Right ventricle myocardium inferior (tissue), 1 donor: ENCODE measurements at places on chromosomes 2 and 18. TPM values are rescaled to one million over a fixed set of nuclear protein-coding genes. Genes with fewer than 3 reads are reported as not detected.

UGT1A3 gene
- not detected for total RNA-seq

RAX gene
- not detected for total RNA-seq

MATN3 gene
- total RNA-seq = 0.19 TPM

CAPN14 gene
- 0.35 TPM for total RNA-seq

CRYGC gene
- not detected for total RNA-seq

RNASEH1 gene
- total RNA-seq = 20.9 TPM

GPR45 gene
- total RNA-seq = not detected

OLA1 gene
- 75.5 TPM for total RNA-seq

FZD7 gene
- total RNA-seq = 24.2 TPM

DES gene
- total RNA-seq = 13,356 TPM

COL3A1 gene
- 72.7 TPM for total RNA-seq

ANKRD30B gene
- not detected for total RNA-seq

APLF gene
- 3.8 TPM for total RNA-seq

POTEF gene
- not detected for total RNA-seq

KLHL30 gene
- 20.6 TPM for total RNA-seq

GPR35 gene
- total RNA-seq = 2.2 TPM

OXER1 gene
- total RNA-seq = 0.43 TPM
